Stimulated activated CD8-positive, alpha-beta memory T cell treated with anti-CD3 and anti-CD28 coated beads, Interleukin-4, amount 100 ng/mL, for 4 hours (primary cell): ENCODE measurements at places on chromosomes 3 and 15.

- DNase-seq = no peak
These were observed 73.2 kb downstream of the CHDH start for GRCh38 chr3:53773021-53773436.

DNA sequence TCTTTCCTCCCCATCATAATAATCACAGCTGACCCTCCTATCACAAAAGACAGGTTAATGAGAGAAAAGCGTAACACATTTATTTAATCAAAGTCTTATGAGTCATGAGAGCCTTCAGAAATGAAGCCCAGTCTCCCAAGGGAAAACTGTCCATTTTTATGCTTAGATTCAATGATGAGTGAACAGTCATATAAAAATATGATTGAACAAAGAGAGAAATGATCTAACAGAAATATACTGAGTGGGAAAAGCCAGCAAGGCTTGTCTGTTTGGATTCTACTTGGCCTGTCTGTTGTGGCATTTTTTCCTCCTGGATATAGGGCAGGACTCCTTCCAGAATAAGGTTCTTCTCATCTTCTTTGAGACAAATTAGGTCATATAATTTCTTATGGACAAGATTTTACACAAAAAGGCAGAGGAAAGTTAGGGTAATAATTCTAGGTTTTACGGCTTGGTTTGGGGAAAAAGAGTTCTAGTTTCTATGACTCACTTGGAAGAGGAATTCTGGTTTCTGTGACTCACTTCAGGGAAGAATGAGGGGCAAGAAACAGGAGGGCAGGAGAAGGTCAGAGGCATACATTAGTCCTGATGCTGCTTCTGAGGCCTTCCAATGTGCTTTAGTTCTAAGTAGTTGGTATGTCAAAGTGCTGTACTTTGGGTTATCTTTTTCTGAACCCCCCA lies 534.2 kb downstream of the ZIC1 start:
- DNase-seq = no peak

- no peak for DNase-seq
These were observed 25.2 kb downstream of the SNAPC5 start for GRCh38 chr15:66472176-66472999.

DNA sequence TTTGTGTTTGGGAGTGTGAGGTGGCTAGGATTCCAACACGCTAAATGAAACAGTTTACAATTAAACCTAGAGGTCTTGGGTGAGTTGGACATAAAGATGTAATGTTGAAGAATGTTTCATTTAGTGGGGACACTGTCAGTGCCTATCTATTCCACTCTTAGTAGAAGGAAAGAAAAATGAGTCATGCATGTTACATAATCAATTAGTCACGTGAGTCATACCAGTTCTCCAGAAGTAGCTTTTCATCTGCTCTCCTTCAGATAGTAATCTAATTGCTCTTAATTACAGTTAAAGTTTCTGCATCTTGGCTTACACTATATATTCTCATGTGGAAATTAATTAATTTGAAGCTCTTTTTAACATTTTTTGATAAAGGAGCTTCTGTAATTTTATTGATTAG lies 115.7 kb upstream of the P2RY1 start:
- DNase-seq = no peak

GRCh38 chr15:36571301-36571700 lies 8.1 kb upstream of the CDIN1 start:
- no peak for DNase-seq

- no peak for DNase-seq
These were observed 43.4 kb downstream of the C2CD4A start for GRCh38 chr15:62109982-62110851.

DNA sequence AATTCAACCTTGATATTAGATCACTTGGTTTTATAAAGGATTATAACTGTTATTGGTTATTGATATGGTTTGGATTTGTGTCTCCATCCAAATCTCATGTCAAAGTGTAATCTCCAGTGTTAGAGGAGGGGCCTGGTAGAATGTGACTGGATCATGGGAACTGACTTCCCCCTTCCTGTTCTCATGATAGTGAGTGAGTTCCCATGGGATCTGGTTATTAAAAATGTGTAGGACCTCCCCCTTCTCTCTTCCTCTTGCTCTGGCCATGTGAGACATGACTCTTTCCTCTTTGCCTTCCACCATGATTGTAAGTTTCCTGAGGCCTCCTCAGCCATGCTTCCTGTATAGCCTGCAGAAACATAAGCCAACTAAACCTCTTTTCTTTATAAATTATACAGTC lies 136.0 kb upstream of the UBE2E2 start:
- no peak for DNase-seq

DNA sequence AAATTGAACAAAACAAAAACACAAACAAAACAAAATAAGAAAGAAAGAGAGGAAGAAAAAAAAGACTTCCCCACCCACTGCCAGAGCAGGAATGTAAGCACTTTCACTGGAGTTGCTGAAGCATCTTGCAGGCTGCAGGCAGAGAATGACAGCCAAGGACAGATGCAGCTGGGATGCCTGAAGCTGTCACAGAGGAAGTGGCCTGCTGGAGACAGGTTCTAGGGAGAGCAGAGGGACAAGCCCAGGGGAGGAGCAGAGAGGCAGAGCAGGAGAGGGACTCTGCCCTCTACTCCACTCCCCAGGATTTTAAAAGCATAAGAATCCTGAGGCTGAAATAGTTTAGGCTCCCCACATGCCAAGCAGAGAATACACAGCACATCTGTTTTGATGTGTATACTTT lies 326.2 kb downstream of the TUSC7 start:
- no peak for DNase-seq

DNA sequence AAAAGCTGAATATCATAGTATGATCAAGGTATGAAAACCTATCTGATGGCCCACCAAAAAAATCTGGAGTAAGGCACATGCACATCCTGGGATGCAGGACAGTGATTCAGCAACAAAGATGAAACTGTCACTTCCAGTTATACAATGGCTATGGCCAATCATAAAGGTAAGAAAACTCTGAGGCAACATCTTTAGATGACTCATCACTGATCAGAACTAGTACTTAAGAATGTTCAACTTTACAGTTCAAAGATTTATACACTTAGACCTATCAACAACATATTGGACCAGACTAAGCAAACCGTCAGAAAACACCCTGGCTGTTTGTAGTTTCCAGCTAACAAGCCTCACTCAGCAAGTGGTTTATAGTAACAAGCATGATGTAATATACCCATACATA lies 21.3 kb upstream of the PLCH1 start:
- DNase-seq = no peak

DNA sequence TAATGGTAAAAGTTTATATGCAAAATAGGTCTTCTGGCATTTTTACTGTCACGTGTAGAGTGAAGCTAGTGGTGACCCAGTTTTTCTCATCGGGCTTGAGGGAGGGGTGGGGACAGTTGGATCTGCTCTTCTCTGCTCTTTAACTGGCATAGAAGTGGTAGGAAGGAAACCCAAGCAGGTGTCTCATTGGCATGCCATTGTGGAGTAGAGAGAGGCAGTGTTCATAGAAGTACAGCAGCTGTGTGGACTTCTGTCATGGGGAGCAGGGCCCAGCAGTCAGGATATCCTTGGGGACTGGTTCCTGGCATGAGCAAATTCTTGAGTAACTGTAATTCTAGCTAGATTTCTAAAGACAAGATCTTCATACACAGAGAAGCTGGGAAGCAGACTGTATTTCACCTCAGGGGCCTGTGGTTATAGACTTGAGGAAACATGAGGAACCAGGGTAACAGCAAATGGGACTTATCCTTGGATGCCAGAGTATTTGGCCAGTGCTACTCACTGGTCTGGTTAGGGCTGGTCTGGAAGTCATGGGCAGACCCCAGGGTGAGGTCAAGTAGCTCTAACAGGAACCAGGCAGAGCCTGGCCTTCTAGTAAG lies 42.9 kb downstream of the CDIN1 start:
- no peak for DNase-seq

DNA sequence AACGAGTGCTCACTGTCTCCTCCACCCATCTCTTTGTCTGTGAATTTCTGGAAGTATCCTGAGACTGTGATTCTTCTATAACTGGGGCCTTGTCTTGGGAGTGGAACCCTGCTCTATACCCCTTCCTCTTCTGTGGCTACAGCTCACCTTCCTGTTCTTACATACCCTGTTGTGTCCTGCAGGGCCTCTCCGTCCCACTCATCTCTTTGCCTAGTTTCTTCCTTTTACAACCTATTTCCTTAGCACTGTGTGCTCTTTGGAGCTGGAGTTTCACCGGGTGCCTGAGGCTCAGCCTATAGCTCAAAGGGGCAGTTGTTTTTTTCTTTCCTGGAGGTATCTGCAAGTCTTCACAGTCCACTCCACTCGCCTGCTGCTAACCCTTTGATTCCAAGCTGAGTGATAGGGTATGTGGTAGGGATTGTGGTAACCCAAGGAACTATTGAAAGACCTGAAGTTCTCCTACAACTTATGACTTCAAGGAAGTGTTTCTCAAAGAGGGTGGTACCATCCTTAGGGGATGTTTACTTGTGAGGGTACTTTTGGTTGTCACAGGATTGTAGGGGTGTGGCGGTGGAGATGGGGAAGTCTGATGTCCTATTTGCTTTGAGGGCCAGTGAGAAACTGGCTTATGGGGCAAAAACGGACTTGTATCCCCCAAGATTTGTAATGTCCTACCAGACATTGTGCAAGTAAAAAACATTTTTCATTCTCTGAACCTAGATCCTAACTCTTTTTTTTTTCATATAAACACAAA lies 66.6 kb upstream of the ARL8B start:
- DNase-seq = no peak

- no peak for DNase-seq
These were observed 8.4 kb upstream of the ANP32A start for GRCh38 chr15:68829068-68829467.

- DNase-seq = no peak
These were observed 326.8 kb downstream of the MFSD1 start for GRCh38 chr3:159128628-159129027.

GRCh38 chr3:114213292-114213626 lies 24.1 kb downstream of the ZNF80 start:
- DNase-seq = no peak

- DNase-seq = no peak
These were observed 55.2 kb upstream of the GCNT3 start for GRCh38 chr15:59556380-59556779.

GRCh38 chr3:103614719-103615118 lies 1179.9 kb downstream of the ZPLD1 start:
- no peak for DNase-seq

DNA sequence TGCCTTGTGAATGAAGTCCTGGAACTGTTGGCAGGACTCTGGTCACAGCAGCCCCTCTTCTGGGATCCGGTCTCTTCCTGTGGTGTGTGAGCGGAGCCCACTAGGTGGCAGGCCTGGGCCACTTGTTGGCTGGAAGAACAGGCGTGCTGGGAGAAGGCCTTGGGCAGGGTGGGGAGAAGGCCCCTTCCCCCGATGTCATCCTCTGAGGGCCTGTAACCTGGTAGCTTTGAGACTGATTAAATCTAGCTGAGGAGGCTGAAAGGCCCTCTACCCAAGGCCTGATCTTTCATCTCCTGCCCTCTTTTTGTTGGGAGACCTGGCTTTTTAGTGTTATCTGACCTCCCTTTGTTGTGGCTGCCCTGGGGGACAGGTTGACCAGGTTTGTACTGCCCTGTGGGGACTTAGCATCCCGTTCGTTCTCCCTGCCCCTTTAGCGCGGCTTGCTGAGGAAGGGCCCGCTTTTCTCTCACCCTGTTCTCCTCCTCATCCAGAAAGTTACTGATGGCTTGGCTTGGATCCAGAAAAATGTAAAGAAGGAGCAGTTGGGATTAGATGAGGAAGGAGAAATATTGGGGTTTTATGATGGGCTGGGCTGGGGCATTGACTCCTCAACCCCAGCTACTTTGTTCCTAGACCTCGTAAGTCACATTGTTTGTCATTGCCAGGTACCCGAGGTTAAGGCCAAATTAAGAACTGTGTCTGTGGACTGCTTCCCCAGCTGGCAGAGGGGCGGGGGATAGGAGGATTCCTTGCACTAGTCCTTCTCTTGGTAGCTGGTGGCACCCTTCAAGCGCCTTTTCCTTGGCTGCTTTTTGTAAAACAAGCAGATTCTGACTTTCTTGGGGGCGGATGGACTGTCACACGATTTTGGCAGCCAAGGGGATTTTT lies 48.5 kb downstream of the CHCHD6 start:
- DNase-seq = peak; percentile 5

GRCh38 chr15:41892621-41893421 lies 1.0 kb downstream of the SPTBN5 start:
- no peak for DNase-seq

GRCh38 chr15:89077750-89078149 lies 10.5 kb upstream of the ABHD2 start:
- DNase-seq = no peak

- no peak for DNase-seq
These were observed 19.1 kb downstream of the KBTBD8 start for GRCh38 chr3:67017211-67017610.

- no peak for DNase-seq
These were observed 102.1 kb downstream of the ASB7 start for GRCh38 chr15:100704281-100705055.

GRCh38 chr15:78149805-78150751 lies 916 bp downstream of the IDH3A start:
- no peak for DNase-seq

DNA sequence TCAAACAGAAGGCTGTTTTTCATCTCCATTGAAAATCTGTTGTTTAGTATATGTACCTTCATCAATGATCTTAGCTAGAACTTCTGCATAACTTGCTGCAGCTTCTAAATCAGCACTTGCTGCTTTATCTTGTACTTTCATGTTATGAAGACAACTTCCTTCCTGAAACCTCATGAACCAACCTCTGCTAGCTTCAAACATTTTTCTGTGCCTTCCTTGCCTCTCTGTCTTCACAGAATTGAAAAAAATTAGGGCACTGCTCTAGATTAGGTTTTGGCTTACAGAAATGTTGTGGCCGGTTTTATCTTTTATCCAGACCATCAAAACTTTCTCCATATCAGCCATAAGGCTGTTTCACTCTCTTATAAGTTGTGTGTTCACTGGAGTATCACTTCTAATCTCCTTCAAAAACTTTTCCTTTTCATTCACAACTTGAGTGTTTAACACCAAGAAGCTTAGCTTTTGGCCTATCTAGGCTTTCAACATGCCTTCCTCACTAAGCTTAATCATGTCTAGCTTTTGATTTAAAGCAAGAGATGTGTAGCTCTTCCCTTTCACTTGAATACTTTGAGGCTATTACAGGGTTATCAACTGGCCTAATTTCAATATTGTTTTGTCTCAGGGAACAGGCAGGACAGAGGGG lies 78.6 kb downstream of the IGSF11 start:
- no peak for DNase-seq

GRCh38 chr15:84985158-84985557 lies 3.5 kb downstream of the PDE8A start:
- DNase-seq = no peak

- DNase-seq = no peak
These were observed at the start of gene ARPP21 for GRCh38 chr3:35639254-35640186. ARPP21 (plus strand) TSS chr3:35639525; CDS start chr3:35681752, 42,227 bp downstream.

GRCh38 chr15:100109486-100110035 lies 232.2 kb downstream of the ADAMTS17 start:
- DNase-seq = no peak

- DNase-seq = no peak
These were observed 117.2 kb downstream of the GOLIM4 start for GRCh38 chr3:167978486-167978885.

GRCh38 chr3:14462738-14463137 lies 60.3 kb downstream of the SLC6A6 start:
- no peak for DNase-seq
